Thyroid gland (tissue), 4 donors: ENCODE measurements at places on chromosomes 11 and 22.
A peak's percentile ranks its signal among the peaks of the same experiment; 100 is the strongest.

GRCh38 chr11:45076761-45077160 lies 69.7 kb upstream of the PRDM11 start:
- no peaks in the 10 kb centered on the region for H3K27me3 ChIP-seq
- H3K36me3 ChIP-seq = no peaks in the 10 kb centered on the region
- no peak overlapping the region for H3K4me3 ChIP-seq
- no peak for DNase-seq
- H3K27ac ChIP-seq = no peak overlapping the region
- peaks cover 15% of the 10 kb centered on the region for H3K4me1 ChIP-seq

- H3K27me3 ChIP-seq = no peaks in the 10 kb centered on the region
- no peak overlapping the region for H3K4me3 ChIP-seq
- no peaks in the 10 kb centered on the region for H3K4me1 ChIP-seq
Observed at GRCh38 chr11:27255447-27255828, 107.6 kb downstream of the CCDC34 start.

GRCh38 chr11:8262552-8263108 lies 1.0 kb downstream of the LMO1 start:
- H3K27ac ChIP-seq = no peak overlapping the region
- peaks cover 19% of the 10 kb centered on the region for H3K4me1 ChIP-seq
- H3K4me3 ChIP-seq = no peak overlapping the region
- no peaks in the 10 kb centered on the region for H3K36me3 ChIP-seq

DNA sequence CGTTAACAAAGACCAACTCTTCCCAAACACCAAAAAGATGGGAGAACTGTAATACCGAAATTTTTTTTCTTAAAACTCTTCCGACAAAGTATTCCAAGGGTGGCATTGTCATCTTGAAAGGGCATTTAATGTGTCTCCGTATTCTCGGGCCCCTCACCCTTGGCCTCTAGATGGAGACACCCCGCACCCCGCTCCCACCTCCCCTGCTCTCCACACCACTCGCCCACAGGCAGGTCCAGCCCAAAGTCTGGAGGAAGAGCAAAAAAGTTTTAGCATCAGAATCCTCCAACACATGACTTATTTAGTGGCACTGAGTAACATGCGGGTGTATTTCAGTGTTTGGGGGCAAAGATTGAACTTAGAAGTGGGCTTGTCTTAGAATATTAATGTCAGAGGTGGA lies 20.7 kb downstream of the SPATA19 start:
- H3K27ac ChIP-seq = no peak overlapping the region
- H3K36me3 ChIP-seq = no peaks in the 10 kb centered on the region
- H3K4me1 ChIP-seq = no peaks in the 10 kb centered on the region
- no peak overlapping the region for H3K4me3 ChIP-seq
- no peaks in the 10 kb centered on the region for H3K27me3 ChIP-seq

DNA sequence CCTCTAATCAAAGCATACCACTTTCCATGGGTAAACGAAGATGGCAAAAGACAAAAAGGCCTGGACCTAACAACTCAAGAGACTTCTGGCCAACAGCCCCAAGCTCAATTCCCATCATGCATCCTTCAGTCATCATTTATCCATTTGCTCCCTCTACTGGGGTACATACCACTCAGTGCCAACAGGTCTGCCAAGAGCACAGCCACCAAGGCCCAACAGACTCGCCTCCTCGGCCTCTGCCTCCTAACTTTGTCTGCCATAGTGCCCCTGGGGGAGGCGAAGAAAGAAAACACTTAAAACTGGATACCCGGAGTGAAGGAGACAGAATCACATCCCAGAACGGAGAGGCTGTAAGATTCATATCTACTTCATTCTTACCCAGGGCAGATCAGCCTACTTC lies 1.1 kb downstream of the HYOU1 start:
- DNase-seq = no peak
- H3K27me3 ChIP-seq = no peaks in the 10 kb centered on the region
- peak overlapping the region; percentile 99 for H3K4me3 ChIP-seq
- H3K4me1 ChIP-seq = peaks cover 14% of the 10 kb centered on the region
- no peak overlapping the region for H3K27ac ChIP-seq
- H3K36me3 ChIP-seq = peaks cover 44% of the 10 kb centered on the region

DNA sequence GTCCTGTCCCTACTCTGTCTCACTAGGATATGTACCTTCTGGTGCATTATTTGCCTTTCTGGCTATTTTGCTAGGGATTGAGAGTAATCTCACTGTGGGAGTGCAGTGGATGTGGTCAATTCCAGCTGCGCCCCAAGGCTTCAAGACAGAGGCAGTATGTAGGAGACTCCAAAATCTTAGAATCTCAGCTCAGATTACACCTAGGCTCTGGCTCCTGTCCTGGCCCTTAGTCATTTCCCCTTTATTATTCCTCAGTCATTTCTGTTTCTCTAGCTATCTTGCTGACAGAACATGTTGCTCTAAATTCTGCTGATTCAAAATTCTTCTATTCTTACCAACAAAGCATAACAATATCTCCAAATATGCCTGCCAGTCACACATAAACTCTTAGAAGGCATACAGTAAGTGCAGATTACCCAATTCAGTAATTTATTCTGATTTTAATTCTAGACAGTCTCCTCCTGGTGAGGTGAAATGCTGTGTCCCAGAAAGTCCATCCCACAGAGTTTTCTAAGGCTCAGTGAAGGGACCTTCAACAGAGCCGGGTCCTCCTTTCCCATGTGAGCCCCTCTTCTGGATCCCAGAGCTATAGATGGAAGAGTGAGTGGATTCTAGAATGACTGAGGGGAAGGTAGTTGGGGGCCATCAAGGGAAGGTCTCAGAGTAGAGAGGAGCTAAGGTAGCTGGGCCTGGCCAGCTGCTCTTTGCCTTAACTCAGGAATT lies 24.3 kb upstream of the GLYATL1 start:
- no peak overlapping the region for H3K4me3 ChIP-seq
- H3K4me1 ChIP-seq = no peaks in the 10 kb centered on the region
- no peak for DNase-seq
- no peaks in the 10 kb centered on the region for H3K27me3 ChIP-seq
- H3K36me3 ChIP-seq = no peaks in the 10 kb centered on the region
- H3K27ac ChIP-seq = no peak overlapping the region

DNA sequence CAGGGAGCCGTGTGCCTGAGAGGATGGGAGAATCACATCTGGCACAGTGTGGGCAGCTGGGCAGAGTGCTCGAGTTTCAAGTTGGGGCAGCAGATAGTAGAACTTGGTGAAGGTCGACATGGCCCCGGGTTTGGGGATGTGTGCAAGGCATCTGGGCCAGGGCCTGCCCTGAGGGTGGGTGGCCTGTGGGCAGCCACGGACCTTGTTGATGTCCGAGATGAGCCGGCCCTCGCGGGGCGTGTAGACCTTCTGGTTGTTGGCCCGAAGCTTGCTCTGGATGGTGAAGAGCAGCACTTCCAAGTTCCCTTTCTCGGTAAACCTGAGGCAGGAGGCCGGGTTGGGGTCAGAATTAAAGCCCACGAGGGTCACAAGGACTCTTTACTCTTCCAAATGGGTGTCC lies 20.3 kb downstream of the SPTBN2 start:
- no peak overlapping the region for H3K4me3 ChIP-seq
- no peaks in the 10 kb centered on the region for H3K27me3 ChIP-seq
- no peaks in the 10 kb centered on the region for H3K4me1 ChIP-seq
- DNase-seq = no peak

- H3K27ac ChIP-seq = no peak overlapping the region
- no peaks in the 10 kb centered on the region for H3K4me1 ChIP-seq
Observed at GRCh38 chr11:95035316-95035715, 10.3 kb downstream of the KDM4E start.
